Activated naive CD4-positive, alpha-beta T cell (primary cell): ENCODE measurements at places on chromosomes 12 and 14.

DNA sequence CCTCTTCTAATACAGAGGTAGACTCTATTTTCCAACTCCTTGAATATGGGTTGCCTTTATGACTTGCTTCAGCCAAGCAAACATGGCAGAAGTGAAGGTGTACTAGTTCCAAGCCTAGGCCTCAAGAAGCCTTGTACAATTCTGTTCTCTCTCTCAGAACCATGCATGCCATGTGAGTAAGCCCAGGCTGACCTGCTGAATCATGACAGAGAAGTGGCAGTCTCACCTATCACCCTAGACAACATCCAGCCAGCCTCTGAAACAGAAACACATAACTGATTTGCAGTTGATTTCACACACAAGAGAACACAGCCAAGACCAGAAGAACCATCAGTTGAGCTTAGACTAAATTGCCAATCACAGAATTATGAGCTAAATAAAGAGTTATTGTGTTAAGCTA is 157.2 kb downstream of the GARIN6 start:
- DNase-seq = no peak

DNA sequence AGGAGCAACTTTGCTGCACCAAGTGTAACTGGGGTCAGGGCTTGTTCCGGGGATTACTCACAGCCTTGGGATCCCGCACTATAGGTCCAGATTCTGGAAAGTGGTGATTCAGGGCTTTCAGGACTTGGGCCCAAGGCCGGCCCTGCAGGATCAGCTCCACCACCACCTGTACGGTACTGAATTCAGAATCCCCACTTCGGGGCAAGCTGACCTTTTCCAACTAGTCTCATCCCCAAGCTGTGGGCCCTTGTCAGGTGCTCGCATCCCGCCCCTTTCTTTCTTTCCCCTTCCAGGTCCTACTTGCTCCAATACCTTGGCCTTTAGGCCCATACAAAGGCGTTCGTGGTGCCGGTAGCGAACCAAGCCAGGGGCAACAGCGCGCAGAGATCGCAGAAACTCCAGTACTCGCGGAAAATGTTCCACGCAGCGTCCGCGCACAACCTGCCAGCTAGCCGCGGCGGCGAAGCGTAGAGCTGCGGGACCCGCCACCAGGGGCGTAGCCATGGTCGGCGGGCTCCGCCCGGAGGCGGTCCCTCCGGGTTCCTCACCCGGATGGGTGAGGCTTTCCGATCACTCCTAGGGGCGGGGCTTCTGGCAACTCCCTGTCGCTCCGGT is 487 bp downstream of the TINF2 start:
- DNase-seq = peak; percentile 93

- DNase-seq = no peak
Observed at GRCh38 chr12:115450710-115451109, 766.7 kb upstream of the TBX3 start.

- no peak for DNase-seq
Observed at GRCh38 chr14:93040443-93040842, 75.3 kb downstream of the ITPK1 start.

DNA sequence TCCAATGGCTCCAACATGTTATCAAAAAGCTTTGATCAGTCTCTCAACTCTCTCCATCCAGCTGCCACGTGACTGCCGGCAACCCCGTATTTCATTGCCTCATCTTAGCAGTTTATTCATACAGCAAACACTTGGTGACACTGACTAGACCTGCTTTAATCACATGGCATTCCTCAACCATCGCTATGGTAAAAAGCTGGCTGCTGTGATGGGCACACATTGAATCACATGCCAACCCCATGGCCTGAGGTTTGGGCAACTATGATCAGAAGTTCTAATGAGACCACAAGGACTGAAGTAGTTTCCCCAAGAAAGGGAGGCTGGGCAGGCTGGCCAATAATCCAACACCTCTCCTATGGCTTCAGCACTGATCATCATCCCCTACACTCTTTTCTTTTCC is 40.6 kb upstream of the TAS2R42 start:
- DNase-seq = no peak

DNA sequence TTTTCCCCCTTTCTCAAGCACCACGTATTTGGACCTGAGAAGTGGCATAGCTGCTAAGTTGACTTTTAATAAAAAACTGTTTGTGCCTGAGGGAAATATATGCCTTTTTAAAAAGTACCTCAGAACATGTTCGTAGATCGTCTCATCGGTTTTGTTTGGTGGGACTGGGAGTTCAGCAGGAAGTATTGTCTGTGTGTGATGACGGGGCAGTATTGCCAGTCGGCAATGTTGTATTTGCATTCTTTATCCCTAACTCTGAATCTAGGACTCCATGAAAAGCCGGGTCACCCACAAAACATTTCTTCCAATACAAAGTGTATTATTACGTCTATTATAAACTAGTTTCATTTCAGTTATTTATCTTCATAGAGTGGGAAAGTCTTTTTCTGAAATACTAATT is 19.7 kb upstream of the FGD4 start:
- no peak for DNase-seq

- DNase-seq = no peak
Observed at GRCh38 chr14:53265025-53265424, 111.9 kb upstream of the DDHD1 start.

GRCh38 chr12:57008178-57008577 is 1.8 kb upstream of the ZBTB39 start:
- DNase-seq = no peak

GRCh38 chr14:57833323-57833722 is 32.6 kb downstream of the SLC35F4 start:
- DNase-seq = no peak

GRCh38 chr12:43835264-43835655 is 621 bp upstream of the TMEM117 start:
- no peak for DNase-seq

DNA sequence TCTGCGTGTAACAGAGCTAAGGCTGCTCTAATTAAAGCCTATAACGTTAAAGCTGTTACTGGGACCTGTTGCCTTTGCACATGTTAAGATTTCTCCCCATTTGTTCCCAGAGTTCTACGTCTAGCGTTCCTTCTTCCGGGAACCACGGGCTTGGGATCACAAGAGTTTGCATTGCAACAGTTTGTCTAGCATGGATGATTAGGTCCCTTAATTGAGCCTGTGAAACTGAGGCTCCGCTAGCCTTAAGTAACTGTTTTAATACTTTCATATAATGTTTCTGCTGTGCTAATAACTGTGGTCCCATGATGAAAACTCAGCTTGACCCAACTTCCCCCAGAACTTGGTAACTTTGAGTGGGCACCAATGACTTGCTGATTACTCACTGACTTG is 16.7 kb upstream of the LYZ start:
- no peak for DNase-seq

DNA sequence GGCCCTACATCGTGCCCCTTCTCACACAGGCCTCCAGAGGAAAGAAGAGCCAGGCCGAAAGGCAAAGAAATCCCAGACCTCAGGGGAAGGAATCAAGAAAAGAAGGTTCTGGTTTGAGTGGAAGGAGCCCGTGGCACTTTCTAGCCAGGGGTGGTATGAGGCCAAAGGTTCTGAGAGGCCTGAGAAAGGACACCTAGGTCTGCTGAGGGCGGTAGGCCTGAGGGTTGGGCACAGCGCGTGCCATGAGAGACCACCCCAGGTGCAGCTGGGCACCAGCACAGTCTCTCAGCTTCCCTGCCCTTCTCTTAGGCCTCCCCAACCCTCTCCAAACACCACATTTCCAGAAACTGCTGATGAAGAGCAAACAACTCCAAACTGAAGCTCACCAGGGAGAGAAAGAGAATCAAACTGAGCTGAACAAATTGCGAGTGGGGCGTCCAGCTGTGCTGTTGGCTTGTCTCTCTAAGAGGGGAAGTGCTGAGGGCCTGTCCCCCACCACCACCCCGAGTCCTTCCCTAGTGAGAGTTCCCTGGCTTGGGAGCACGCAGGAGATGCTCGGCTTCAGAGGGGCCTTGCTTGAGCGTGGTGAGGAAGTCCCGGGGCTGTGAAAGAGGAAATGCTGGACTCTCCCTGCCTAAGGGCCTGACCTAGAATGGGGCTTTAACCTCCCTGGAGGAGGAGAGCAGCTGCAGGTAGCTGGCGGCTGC is 184.8 kb downstream of the ZFP36L1 start:
- DNase-seq = no peak

DNA sequence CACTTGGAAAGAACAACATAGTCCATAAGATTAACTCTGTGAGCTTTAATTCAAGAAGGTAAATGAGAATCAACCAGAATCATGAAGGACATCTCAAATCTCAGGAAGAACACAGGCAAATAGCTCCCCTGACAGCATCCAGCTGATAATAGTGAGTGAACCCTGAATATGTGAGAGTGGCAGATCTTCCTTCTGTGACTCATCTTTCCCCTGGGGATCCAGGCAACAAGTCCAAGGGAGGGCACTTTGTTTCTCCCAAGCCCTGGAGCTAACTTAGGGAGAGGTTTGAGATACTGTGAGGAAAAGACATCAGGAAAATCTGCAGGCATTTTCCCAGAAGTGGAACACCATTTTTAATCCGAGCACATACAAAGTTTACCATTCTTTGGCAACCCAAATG is 763.9 kb upstream of the MGAT4C start:
- no peak for DNase-seq

DNA sequence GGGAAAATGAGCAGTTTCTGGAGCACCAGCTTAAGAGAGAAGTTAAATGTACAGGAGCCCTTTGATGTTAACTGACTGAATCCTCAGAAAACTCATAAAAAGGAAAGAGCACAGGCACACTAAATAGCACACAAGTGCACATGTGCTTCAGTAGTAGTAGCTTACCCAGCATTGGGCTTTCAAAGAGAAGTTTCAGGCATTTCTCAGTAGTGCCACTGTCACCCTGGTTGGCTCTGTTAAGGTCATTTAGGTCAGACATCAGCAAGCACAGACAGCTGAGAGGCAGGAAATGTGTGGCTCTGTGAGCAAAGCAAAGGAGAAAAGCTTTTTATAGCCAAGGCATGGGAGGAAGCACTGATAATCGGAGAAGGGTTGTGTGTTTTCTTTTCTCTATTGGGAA is 96.3 kb upstream of the HIF1A start:
- no peak for DNase-seq

DNA sequence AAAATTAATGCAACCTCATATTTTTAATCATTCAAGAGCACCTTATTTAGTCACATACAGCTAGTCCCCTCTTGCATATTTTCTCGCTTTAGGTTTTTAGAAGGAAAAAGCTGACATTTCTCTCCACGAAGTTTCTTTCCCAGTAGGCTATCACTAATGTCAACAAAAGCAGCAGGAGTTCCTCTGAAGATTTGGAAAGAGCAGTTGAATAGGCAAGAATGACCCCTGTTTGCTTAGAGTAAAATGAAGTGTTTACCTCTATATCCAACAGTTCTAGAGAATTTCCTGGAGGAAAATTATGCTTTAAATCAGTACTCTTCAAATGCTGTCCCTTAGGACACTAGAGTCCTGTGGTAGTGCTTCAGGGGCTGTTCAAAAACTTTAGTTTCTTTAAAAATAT is 188.1 kb upstream of the PRKD1 start:
- no peak for DNase-seq

DNA sequence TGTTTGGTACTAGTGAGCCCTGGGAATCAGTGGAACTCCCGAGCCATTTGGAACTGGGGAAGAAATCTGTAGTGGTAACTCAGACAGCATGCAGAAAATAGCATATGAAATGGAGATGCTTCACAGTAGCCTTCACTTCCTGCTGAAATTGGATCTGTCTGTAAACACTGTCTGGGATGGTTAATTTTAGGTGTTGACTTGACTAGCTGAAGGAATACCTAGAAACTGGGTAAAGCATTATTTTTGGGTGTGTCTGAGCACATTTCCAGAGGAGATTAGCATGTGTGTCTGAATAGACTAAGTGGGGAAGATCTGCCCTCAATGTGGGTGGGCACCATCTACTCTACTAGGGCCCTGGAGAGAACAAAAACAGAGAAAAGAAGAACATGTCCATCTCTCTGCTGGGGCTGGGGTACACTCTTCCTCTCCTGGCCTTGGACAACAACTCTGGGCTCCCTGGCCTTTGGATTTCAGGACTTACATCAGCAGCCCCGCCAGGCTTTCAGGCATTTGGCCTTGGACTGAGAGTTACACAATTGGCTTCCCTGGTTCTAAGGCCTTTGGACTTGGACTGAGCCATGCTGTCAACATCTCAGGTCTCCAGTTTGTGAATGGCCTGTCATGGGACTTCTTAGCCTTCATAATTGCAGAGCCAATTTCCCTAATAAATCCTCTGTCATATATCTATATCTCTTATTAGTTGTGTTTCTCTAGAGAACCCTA is 14.0 kb upstream of the CRADD start:
- DNase-seq = no peak

- no peak for DNase-seq
Observed at GRCh38 chr12:59194794-59195193, 274.5 kb upstream of the LRIG3 start.

- no peak for DNase-seq
Observed at GRCh38 chr14:63924375-63924774, 71.6 kb downstream of the SYNE2 start.

- no peak for DNase-seq
Observed at GRCh38 chr14:102733326-102733725, 43.9 kb upstream of the TRAF3 start.

GRCh38 chr12:105945880-105946279 is 192.9 kb downstream of the NUAK1 start:
- no peak for DNase-seq

- DNase-seq = no peak
Observed at GRCh38 chr14:57486767-57487379, 6.8 kb downstream of the CCDC198 start.

DNA sequence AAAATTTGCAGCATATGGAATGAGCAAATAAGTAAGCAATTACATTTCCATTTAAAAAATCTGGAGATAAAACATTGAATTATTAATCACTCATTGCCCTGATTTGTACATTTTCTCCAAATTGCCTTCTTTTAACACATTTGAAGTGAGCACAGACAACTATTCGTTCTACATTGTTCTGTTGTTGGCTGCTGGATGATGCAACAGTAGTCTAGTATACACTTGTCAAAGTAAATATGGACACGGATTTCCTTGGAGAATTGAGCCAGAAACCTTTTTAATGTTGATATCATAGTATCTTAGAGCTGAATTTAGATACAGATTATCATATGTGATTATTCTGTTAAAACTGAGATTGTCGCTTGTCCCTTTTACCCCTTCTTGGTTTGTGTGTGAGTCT is 188.2 kb downstream of the FUT8 start:
- DNase-seq = no peak

DNA sequence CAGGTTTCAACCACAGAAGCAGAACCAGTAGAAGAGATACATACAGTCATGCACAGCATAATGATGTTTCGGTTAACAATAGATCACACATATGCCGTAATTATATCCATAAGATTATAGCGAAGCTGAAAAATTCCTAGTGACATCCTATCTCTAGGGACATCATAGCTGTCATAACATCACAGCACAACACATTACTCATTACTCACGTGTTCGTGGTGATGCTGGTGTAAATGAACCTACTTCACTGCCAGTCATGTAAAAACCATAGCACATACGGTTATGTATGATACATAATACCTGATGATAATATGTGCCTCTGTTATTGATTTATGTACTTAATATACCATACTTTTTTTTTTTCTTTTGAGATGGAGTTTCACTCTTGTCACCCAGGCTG is 44.7 kb downstream of the KLRG1 start:
- no peak for DNase-seq

GRCh38 chr12:57904848-57905811 is 36.2 kb upstream of the ATP23 start:
- peak; percentile 69 for DNase-seq

- DNase-seq = peak; percentile 38
Observed at GRCh38 chr12:27434673-27435565, 11.6 kb upstream of the SMCO2 start.
